CD8-positive, alpha-beta T cell (primary cell): ENCODE measurements at places on chromosomes 7 and 10. TPM values are rescaled to one million over a fixed set of nuclear protein-coding genes. Genes with fewer than 3 reads are reported as not detected.

DNA sequence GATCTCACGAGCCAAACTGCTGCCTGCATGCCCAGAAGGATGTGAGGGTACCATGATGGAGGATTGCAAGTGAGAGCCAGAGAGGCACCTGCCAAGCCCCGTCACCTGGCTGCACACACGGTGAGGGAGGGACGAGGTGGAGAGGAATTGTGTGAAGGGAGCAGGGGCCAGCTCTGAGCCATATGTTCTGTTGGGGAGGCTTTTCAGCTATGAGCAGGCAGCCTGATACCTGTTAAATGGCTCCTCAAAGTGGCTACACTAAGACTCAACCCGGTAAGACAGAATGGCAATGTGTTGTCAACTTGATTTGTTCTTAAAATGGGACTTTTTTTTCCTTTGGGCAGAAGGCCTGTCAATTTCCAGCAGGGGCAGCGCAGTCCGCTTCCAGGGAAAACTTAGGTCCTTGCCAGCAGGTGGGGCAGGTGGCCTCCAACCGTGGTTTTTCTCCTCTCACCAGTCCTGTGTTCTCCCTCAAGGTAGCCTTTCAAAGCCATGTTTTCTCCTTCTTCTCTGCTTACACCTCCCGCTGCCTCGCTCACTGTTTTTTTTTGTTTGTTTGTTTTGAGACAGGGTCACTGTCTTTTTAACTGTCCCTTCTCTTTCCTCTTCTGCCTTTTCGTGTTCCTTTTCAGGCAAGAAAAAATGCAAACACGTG, 57.7 kb upstream of the ZNRF2 start:
- DNase-seq: no peak

MYPN gene
- total RNA-seq: not detected

GRCh38 chr7:26490640-26491624, 199.3 kb downstream of the SNX10 start:
- DNase-seq: no peak

EPO gene
- total RNA-seq: not detected

DNA sequence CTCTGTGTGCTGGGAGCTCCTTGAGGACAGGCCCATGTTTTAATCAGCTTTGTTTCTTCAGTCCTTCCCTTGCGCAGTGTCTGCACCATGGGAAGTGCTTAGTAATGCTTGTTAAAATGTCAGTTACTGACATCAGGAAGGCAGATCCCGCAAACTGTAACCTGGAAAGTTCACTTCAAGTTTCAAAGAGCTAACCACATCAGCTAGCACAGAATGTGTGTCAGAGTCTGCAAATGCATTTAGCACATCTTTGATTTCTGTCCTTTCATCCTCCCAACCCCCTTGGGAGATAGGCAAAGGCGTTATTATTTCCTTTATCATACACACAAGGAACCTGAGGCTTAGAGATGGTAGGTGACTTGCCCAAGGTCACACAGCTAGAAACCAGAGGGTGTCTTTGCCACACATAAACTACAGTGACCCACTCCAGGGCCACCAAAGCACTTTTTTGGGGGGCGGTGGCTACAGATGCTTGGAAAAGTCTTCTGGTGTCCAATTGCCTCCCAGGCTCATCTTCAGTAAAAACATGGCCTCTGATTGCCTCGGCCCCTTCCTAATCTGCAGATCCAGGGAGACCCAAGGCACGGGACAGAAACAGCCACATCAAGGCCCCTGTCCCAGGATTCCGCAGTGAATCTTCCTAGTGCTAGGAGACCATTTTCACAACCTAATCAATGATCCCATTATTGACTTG, 116.2 kb upstream of the GPR26 start:
- no peak for DNase-seq

DNA sequence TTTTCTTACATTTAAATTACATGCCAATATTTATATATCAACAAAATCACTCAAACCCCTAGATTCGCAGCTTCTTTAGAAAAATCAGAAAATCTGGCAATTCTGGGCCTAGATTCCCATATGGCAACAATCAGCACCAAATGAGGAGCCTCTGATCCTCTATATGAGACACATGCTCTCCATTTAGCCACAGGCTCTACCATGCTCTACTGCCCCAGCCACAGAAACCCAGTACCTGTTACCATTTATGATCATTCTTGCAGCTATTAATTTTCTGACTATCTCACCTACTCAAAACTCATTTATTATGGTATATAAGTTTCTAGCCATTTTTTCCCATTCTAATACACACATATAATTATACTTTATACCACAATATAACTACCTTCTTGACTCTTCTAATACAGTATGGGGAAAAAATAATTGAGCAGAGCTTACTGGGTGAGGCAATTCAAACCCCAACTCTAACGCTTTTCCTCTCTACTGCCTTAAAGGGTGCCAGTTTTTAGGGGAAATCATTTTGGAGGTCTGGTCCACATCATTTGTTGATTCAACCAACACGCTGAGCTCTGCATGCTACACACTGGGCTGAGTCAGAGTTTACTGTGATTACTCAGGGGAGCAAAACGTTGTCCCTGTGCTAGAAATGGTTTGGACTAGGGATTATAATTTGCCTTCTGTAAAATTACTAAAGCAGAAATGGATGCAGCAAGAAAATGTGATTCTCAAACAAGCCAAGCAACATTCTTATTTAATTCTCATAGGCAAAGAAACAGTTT, 11.6 kb downstream of the PDLIM1 start:
- DNase-seq: no peak

DNA sequence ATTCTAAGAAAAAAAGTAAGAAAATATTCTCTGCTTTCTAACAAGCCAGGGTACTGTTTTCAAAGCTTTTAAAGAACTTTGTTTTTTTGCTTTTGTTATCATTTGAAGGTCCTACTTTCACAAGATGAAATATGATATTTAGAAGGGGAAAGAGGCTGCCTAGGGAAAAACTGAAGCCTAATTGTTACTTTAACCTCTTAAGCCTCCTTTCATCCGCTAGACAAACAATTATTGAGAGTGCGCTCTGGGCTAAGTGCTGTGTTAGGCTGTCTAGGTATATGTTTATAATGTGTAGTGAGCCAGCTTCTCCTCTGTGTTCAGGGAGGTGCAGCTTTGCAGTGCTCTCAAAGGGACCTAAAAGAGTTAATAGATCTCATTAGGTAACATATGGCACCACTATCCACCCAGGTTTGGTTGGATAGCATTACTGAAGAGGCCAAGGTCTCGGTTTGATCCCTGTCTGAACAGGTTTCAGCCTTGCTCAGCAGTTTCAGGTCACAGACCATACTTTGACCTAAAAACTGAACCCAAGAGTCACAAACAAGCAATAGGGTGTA, 17.9 kb downstream of the PDK4 start:
- no peak for DNase-seq

DNA sequence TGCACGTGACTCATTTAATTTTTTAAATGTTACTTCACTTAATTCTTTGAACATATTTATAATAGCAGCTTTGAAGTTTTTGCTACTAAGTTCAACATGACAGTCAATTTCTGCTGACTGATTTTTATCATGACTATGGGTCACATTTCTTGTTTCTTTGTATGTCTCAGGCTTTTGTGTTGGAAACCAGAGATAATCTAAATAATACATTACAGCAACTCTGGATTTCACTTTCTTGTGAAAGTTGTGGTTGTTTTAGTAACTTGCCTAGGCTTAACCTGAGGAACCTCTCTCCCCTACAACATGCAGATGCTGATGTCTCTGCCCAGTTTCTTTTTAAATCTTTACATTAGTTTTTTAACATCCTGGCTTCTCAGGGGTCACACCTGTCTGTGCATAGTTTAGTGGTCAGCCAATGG, 180.8 kb downstream of the CCDC71L start:
- DNase-seq: no peak

DNA sequence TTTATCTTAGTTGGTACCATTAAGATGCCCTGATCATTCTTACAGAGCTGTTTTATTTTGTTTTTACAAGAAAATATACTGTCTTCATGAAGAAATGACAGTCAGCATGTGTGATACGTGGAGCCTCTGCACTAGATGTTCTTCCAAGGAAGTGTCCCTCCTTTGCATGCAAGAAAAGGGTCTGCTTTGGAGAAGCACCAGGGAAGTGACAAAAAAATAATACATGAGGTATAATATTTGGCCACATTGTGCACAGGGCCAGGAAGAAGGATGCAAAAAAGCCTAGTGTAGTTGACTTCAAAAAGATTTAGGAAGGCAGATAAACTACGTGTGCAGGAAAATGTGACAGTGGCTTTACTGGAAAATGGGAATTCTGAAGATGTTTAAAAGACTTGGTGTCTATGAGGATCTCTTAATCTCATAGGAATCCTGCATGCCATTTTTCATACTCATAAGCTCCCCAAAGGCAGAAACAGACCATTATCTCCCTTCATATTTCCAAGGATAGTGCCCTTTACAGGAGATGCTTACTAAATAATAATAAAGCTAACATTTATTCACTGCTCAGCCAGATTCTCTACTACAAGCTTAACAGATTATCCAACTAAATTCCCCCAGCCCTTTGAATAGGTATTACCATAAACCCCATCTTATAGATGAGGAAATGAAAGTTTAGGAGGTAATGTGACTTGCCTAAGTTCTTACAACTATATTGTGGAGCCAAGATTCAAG, 284.2 kb downstream of the HPSE2 start:
- no peak for DNase-seq

- no peak for DNase-seq
Measured at GRCh38 chr10:86254526-86255174, 111.9 kb downstream of the GRID1 start.

- DNase-seq: no peak
Measured at GRCh38 chr7:42440951-42441350, 203.9 kb upstream of the GLI3 start.

DNA sequence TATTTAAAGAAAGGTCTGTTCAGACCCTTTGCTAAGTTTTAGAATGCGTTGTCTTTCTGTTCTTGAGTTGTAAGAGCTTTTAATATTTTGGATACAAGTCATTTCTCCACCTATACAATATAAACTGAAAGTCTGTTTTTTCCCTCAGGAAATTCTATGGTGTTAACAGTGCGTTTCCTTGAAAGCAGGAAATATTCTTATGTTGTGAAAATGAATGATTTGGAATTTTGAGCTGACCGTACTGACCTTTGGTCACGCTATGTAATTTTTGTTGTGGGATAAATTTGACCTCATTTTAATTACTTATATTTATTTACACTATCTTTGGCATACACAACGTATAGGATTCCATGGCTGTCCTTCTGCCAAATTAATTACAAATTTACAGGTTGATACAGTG, 43.5 kb downstream of the PUS7 start:
- DNase-seq: no peak

DNA sequence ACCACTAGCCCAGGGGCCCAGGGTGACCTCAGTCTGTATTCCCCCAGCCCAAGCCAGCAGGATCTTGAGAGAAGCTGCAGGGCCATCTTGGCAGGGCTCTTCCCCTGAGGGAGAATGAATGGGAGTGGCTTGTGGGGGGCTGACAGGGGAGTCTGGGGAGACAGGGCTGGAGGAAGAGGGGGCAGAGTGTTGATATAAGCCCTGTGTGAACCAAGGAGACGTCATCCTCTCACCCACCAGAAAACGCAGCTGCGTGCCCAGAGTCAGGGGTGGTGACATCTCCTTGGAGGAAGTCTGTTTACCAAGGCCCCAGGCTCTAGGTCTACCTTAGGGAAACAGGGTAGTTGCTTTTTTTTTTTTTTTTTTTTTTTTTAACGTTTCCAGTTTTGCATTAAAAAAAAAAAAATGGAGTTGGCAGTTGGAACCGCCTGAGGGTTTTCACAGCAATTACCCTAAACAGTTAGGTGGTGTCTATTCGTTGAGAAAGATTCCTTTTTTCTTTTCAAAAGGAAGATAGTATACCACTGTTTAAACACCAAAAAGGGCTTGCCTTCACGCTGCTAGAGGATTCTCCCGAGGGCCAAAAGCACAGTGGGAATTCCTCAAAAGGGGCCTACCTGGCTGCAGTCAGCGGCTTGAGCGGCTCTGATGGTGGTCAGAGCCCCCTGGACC, 113.8 kb downstream of the PRPF18 start:
- DNase-seq: no peak

LIPF gene
- not detected for total RNA-seq

SP4 gene
- total RNA-seq: 36.0 TPM

- no peak for DNase-seq
Measured at GRCh38 chr10:116168745-116169144, 104.3 kb downstream of the GFRA1 start.

- DNase-seq: no peak
Measured at GRCh38 chr7:82404652-82405051, 38.9 kb downstream of the CACNA2D1 start.

- DNase-seq: peak; percentile 50
Measured at GRCh38 chr10:132448248-132448731, 51.3 kb downstream of the PWWP2B start.

GRCh38 chr10:113130014-113130641, 180.1 kb downstream of the TCF7L2 start:
- no peak for DNase-seq

GRCh38 chr7:55484241-55484640, 88.1 kb downstream of the VOPP1 start:
- DNase-seq: peak; percentile 23

- peak; percentile 20 for DNase-seq
Measured at GRCh38 chr10:123995461-123996131, 97.8 kb downstream of the CHST15 start.

DNA sequence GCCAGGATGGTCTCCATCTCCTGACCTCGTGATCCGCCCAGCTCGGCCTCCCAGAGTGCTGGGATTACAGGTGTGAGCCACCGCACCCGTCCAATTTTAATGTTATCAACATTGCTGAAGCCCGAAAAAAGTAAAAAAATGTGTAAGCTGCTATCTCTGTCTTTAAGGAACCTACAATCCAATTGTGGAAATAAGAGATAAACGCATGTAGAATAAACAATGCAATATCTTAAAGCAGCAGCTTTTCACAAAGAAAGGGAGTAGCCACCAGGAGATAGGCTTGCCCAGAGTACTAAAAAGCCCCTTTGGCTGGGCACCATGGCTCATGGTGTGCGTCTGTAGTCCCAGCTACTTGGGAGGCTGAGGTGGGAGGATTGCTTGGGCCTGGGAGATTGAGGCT, 282.9 kb upstream of the LYZL1 start:
- DNase-seq: no peak

PRPS1L1 gene
- not detected for total RNA-seq

SUN3 gene
- total RNA-seq: not detected

DNA sequence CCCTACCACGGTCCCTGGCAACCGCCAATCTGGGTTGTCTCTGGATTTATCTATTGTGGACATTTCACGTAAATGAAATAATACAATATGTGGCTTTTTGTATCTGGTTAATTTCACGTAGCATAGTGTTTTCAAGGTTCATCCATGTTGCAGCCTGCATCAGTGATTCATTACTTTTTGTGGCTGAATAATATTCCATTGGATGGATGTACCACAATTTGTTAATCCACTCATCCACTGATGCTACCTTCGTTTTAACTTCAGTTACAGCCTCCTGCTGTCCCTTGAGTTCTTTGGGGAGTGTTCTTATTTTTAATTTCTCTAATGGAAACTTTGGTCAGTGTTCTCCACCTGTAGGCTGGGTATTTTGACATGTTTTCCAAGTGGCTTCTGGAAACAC, 49.5 kb downstream of the GRK5 start:
- no peak for DNase-seq

ATP6V1F gene
- total RNA-seq: 59.3 TPM

DNA sequence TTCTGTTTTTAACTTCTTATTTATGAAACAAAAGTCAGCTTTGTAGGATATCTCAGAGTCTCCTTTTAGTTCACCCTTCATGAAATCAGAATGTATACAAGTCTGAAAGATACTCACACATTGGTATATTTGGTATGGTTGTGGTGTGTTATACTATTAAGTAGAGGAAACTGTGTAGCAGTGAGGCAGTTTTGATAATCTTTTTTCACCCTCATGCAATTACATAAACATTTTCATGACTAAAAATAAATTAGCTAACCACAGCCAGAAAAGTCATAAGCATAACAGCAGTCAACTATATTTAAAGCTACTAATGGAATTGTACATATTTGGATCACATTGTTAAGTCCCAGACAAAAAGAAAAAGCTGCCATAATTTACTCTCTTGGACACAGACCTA, 62.1 kb downstream of the FAM185A start:
- DNase-seq: no peak
